Trophoblast cell (in vitro differentiated cells and primary cell): ENCODE measurements at places on chromosomes 7 and 10.
A peak's percentile ranks its signal among the peaks of the same experiment; 100 is the strongest.

DNA sequence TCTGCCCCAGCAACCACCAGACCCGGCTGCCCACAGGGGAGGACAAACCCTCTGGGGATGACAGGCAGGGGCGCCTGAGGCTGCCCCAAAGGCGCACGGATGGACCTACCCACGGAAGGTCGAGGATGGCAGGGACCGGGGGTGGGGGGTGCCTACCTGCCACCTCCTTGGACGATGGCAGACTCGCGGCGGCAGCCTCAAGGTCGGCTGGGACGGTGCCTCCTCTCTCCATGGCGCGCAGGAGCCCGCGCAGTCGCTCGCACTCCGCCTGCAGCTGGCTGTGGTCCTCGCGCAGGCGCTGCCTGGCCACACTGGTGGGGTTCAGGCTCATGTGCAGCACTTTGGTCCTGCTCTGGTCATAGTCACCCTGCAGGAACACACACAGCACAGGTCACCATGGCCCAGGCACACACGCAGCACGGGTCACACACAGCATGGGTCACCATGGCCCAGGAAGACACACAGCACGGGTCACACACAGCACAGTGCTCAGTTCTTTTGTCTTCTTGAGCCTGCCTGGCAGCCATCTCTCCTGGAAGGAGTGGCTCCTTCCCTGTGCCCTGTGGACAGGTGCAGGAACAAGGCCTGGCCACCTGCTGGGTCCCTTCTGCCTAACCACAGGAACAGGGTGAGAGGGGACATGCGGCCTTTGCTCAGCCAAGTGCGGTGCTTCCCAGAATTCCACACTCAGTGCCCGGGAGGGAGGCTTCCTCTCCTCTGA is 266.6 kb downstream of the ELFN1 start:
- no peak overlapping the region for H3K27ac ChIP-seq
- peak overlapping the region; percentile 18 for H3K4me3 ChIP-seq
- no peak for DNase-seq
- H3K36me3 ChIP-seq: no peaks in the 10 kb centered on the region

GRCh38 chr7:14009453-14010418 is 20.3 kb upstream of the ETV1 start:
- no peak for DNase-seq
- no peaks in the 10 kb centered on the region for H3K36me3 ChIP-seq
- H3K4me1 ChIP-seq: no peaks in the 10 kb centered on the region
- H3K4me3 ChIP-seq: no peak overlapping the region

- no peaks in the 10 kb centered on the region for H3K27me3 ChIP-seq
- H3K27ac ChIP-seq: no peak overlapping the region
- no peak overlapping the region for H3K4me3 ChIP-seq
- H3K36me3 ChIP-seq: peaks cover 13% of the 10 kb centered on the region
- H3K4me1 ChIP-seq: no peaks in the 10 kb centered on the region
Measured at GRCh38 chr10:77007834-77008233, 629.8 kb downstream of the KCNMA1 start.

GRCh38 chr10:34940436-34940835 is 125.3 kb upstream of the PARD3 start:
- H3K4me1 ChIP-seq: peaks cover 3% of the 10 kb centered on the region
- H3K36me3 ChIP-seq: no peaks in the 10 kb centered on the region

DNA sequence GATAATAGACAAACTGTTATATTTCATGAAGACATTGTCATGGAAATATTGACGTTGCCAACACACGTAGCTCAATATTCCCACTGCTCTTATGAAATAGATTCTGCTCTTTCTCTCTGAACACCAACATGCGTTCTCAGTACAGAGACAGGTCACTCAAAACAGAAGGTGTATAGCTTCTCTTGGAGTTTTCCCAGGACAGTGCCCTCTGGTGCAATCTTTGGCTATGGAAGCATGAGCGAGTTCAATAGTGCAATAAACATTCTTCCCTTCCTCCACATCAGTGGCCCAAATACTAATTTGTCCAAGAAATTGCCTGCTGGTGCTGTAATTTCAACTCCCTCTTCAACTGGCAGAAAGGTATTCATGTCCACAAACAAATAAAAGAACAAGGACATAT is 145.3 kb downstream of the MAGI2 start:
- no peak overlapping the region for H3K27ac ChIP-seq
- H3K27me3 ChIP-seq: no peaks in the 10 kb centered on the region
- H3K4me3 ChIP-seq: no peak overlapping the region
- no peak for DNase-seq
- H3K4me1 ChIP-seq: no peaks in the 10 kb centered on the region
- H3K36me3 ChIP-seq: no peaks in the 10 kb centered on the region

DNA sequence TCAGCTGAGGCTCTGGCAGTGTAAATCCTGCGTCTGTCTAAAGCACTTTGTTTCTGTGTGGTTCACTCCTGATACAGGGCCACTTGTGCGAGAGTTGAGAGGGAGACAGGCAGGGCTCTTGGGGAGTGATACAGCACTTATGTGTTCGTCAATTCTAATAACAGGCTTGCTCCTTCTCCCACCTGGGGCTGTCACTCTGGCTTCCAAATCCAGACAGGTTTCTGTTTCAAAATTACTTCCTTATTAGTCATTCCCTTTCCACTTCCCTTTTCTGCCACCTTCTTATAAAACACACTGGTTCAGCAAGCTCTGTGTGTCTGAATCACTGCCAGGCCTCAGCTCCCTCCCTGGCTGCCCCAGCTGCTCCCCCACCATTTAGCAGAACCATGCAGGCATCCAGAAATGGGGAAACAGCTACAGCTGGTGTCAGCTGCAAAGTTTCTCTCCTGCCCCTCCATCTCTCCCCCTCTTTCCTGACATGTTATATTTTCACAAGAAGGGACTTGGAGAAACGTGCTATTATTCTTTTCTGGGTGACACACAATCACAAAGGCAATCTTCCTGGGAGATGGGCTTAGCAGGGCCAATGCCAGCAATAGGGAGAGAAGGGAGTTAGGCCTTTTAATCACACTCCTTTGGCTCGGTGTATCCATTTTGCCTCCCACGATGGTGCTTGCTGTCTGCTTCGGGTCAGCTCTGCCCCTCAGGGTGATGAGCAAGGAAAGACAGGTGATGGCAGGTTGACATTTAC is 58.4 kb upstream of the ZNRF2 start:
- no peaks in the 10 kb centered on the region for H3K27me3 ChIP-seq
- no peaks in the 10 kb centered on the region for H3K36me3 ChIP-seq
- no peak overlapping the region for H3K4me3 ChIP-seq
- peaks cover 8% of the 10 kb centered on the region for H3K4me1 ChIP-seq
- peak; percentile 53 for DNase-seq

- H3K36me3 ChIP-seq: no peaks in the 10 kb centered on the region
- no peak overlapping the region for H3K4me3 ChIP-seq
- no peaks in the 10 kb centered on the region for H3K27me3 ChIP-seq
- DNase-seq: no peak
- H3K4me1 ChIP-seq: no peaks in the 10 kb centered on the region
Measured at GRCh38 chr10:78225594-78225993, 191.9 kb downstream of the RPS24 start.

- H3K4me1 ChIP-seq: peaks cover 15% of the 10 kb centered on the region
- H3K27me3 ChIP-seq: peaks cover 30% of the 10 kb centered on the region
- DNase-seq: no peak
Measured at GRCh38 chr7:107661865-107662379, 1.3 kb downstream of the SLC26A4 start.

GRCh38 chr7:155276800-155277375 is 20.8 kb upstream of the INSIG1 start:
- no peak overlapping the region for H3K27ac ChIP-seq
- H3K4me3 ChIP-seq: no peak overlapping the region
- H3K4me1 ChIP-seq: peaks cover 2% of the 10 kb centered on the region
- no peaks in the 10 kb centered on the region for H3K36me3 ChIP-seq
- DNase-seq: no peak

DNA sequence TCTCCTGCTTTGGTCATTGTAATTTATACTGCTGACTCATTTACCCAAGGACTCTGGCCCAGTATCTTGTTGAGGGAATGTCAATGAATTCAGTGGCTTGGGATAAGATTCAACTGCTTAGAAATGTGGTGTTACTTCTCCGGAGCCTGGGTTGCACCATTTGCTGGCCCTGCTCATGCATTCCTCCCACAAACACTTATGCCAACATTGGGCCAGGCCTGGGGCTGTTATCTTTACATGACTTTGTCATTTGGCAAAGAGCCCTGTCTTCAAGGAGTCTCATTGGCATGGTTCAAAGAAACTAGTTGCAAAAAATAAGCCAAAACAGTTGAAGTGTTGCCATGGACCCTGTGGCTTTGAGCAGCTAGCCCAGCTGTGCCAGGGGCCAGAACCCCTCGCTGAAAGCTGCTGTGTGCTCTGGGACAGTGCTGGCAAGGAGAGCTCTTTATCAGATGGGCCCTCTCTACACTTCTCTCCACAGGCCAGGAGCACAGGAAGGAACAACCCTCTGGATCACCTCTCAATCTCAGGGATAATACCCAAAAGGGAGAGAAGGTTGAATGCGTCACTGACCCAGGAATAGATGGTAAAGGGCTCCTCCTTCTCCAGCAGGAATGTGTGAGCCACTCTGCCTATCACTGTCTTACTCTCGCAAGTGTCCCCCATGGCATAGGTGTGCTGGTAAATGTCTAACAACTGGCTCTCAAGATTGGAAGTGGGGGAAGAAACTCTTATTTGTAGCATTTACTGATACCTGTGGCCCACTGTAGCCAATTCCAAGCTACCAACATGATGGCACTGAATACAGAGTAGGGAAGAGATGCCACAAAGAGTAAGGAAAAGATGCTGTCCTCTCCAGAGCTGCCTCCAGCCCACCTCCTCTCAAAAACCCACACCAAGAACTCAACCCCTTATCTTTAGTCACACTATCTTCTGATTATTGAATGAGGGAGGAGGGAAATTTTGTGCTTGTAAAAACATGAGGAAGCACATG is 23.5 kb upstream of the PDE1C start:
- H3K27me3 ChIP-seq: no peaks in the 10 kb centered on the region
- no peak for DNase-seq

DNA sequence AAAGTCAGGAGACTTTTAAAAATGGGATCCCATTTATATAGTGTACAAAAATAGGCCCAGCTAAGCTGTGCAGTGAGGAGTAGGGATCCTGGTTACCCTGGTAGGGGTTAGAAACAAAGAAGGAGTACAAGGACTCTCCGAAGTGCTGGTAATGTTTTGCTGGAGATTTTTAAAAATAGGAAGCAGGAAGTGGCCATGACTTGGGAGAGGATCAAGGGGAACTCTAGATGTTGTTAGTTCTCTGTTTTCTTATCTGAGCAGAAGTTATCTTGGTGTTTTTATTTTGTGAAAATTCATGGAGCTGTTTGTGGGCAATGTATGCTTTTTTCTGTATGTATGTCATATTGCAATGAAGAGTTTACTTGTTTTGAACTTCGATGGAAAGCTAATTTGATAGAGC is 373.9 kb downstream of the SFMBT2 start:
- H3K36me3 ChIP-seq: no peaks in the 10 kb centered on the region
- DNase-seq: no peak
- H3K27me3 ChIP-seq: no peaks in the 10 kb centered on the region
- no peaks in the 10 kb centered on the region for H3K4me1 ChIP-seq
- no peak overlapping the region for H3K4me3 ChIP-seq

GRCh38 chr10:83287374-83287773 is 851.9 kb upstream of the GHITM start:
- no peaks in the 10 kb centered on the region for H3K4me1 ChIP-seq
- H3K4me3 ChIP-seq: no peak overlapping the region
- no peaks in the 10 kb centered on the region for H3K27me3 ChIP-seq

DNA sequence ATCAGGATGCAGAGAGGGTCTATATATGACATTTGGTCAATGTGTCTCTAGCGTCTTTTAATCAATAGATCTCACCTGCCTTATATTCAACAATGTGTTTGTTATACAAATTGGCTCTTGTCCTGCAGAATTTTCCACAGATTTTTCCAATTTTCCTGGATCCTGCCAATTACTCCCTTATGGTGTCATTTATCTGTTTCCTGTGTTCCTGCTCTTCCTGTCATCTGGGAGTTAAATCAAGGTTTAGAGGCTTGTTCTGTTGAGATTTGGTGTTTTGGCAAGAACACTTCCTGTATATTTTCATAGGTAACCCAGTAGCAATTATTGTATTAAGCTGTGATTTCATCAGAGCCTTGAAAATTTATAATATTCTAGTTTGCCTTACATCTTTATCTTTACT is 8.8 kb upstream of the C10orf71 start:
- H3K4me3 ChIP-seq: no peak overlapping the region
- no peaks in the 10 kb centered on the region for H3K4me1 ChIP-seq
- no peak overlapping the region for H3K27ac ChIP-seq
- DNase-seq: no peak
- H3K36me3 ChIP-seq: no peaks in the 10 kb centered on the region

DNA sequence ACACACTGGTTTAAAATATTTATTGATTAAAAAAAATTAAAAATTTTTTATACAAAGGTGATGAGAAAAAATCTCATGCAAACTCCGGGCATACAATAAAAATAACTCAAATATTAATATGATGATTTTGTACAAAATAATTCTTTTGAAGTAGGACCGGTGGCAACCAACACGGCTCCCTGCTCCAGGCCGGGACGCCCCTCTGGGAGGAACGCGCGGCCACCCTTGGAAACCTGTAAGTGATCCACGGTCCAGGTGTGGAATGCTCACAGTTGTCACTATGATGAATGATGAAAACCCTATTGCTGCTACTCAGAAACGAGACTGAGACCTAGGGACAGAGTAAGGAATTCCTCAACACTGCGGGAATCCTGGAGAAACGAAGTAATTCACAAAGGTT is 219.1 kb downstream of the TCERG1L start:
- H3K36me3 ChIP-seq: peaks cover 2% of the 10 kb centered on the region
- peaks cover 16% of the 10 kb centered on the region for H3K4me1 ChIP-seq
- H3K27me3 ChIP-seq: no peaks in the 10 kb centered on the region

DNA sequence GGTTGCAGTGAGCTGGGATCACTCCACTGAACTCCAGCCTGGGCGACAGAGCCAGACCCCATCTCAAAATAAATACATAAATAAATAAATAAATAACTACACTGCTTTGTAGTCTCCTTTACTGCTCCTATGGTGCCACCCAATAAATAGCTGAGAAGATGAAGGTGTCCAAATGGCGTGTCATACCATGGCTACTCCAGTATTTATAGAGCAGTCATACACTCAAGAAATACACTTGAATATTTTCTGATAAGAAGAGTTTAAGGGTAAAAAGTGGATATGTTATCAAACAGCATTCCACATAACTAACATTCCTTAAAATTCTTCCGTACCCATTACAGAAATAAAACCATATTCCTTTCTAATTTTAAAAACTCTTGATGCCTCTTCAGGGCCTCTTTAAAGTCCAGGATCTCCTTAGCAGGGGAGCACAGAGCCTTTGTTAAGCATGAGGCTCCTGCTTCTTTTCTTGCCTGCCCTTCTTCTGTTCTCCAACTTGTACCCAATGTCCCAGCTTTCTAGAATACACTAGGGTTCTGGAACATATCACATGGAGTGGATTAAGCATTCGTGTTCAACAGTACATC is 7.9 kb upstream of the SAR1A start:
- H3K27ac ChIP-seq: no peak overlapping the region
- H3K4me1 ChIP-seq: no peaks in the 10 kb centered on the region
- no peaks in the 10 kb centered on the region for H3K36me3 ChIP-seq

DNA sequence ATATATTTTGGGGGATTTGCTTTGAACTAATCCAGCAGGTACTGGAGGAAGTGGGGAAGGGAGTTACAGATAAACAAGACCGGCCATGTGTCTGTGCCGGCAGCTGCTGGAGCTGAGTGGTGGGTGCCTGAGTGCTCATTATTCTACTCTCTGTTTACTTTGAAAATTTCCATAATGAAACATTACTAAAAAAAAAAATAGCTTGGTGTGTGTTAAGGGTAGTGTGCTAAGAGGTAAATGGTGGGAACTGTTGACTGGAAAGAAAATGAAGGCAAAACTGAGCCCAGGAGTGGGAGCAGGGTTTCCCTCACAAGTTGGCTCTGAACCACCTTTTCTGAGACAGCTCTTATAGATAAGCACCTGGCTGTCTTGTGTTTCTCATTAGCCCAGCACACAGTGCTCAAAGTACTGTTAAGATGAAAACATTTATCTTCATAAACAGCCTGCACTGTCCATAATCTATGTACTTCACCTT is 50.6 kb downstream of the PARD3 start:
- DNase-seq: no peak
- no peak overlapping the region for H3K27ac ChIP-seq
- H3K4me3 ChIP-seq: no peak overlapping the region
- H3K27me3 ChIP-seq: no peaks in the 10 kb centered on the region
- H3K36me3 ChIP-seq: no peaks in the 10 kb centered on the region
